ENCODE measurements at places on chromosomes 12 and 14.

DNA sequence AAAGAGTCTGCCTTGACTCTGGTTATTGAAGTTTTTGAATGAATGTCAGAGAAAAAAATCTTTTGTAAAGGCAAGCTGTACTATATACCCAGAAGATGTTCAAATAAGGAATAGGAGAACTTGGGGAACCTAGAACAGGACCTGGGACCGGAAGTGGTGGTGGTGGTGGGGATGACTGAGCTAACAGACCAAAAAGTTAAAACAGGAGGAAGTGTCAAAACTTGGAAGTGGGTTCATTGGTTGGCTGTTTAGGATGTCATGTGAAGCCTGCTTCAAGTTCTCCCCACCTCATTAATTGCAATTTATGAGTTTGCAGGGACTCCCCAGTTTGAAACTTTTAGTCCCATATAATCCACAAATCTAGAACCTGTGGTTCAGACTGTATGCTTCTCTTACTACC, 26.2 kb downstream of the PLXNC1 start:
- peak; percentile 13 for DNase-seq

GRCh38 chr12:30853561-30854133, 72.9 kb upstream of the TSPAN11 start:
- DNase-seq: no peak

GRCh38 chr14:68673464-68673863, 119.4 kb downstream of the ZFP36L1 start:
- no peak for DNase-seq

DNA sequence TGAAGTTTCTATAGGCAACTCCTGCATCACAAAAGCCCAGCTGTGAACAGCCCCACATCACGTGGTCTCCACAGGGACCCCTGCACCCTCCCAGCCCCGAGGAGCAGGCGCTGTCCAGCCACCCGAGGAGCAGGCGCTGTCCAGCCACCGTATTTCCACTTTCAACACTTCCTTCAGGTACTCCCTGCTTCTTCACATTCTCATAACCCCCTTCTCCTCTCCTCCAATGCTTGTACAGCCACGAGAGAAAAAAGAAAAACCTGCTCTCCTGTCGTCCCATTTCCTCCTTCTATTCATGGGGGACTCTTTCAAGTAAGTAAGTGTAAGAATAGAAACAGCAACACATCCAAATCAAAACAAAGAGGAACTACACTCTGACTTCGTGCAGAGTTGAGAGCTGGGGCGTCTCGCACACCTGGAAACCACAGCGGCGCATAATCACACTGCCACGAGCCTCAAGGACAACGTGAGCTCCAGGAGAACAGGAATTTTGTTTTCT, 11.9 kb downstream of the CDC42BPB start:
- no peak for DNase-seq

- DNase-seq: no peak
Observed at GRCh38 chr14:90857866-90858265, 41.6 kb upstream of the TTC7B start.

DNA sequence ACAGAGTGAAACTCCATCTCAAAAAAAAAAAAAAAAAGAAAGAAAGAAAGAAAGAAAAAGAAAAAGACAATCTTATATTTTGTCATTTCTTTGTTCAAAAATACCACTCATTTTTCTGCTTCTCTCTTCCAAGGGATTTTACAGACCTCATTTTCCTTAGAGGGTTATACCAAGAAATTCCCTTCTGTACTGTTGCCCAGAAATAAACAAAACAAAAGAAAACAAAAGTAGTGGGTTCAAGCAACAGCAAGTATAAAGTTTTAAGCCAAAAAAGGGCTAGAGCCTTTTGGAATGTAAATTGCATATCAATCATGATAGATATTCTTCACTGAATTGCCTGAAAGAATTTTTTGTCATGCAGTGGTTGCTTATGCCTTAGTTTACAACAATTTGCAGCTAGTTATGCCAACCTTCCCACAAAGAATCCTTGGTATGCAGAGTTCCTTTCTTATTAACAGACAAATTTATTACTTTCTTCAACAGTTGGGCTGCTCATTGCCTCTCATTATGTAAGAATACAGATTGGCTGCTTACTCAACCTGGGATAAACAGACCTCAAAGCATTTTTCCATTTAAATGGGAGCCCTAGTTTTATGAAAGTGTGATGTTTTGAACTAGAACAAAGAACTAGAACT, 129.1 kb upstream of the PPFIA2 start:
- DNase-seq: no peak

DNA sequence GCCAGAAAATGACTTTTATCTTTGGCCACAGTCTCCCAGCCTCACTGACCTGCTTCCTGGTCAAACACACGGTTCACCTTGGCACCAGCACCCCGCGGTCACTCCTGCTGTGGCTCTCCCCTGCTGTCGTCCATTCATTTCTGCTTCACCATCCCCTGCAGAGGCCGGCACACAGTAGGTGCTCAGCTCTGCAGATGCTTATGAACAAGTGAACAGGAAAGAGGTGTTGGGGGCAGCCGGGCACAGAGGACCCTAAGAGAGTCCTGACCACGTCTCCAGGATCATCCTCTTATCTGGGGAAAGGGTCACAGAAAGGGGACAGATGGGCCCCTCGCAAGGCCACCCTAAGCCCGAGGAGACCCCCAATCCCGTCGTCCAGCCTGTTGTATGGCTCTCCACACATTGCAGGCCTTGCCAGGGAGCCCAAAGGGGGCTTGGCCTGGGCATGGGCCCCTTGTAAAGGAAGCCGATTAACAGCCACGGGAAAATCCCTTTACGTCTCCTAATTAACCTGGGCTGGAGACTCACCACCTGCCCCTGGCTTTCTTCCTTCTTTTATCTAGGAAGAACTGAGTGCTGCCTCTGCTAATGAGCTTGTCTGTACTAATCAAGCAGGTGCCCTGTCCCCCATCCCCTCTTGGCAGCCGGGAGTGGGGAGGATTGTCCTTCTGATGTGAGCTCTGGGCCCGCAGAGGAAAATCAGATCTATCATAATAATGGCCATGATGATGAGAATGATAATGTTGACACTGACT, 119.2 kb downstream of the AACS start:
- no peak for DNase-seq

- DNase-seq: no peak
Observed at GRCh38 chr14:89564286-89564957, 147.4 kb upstream of the FOXN3 start.

GRCh38 chr12:24875014-24875413, 73.9 kb downstream of the BCAT1 start:
- DNase-seq: no peak

- DNase-seq: no peak
Observed at GRCh38 chr14:90911121-90911520, 94.9 kb upstream of the TTC7B start.

DNA sequence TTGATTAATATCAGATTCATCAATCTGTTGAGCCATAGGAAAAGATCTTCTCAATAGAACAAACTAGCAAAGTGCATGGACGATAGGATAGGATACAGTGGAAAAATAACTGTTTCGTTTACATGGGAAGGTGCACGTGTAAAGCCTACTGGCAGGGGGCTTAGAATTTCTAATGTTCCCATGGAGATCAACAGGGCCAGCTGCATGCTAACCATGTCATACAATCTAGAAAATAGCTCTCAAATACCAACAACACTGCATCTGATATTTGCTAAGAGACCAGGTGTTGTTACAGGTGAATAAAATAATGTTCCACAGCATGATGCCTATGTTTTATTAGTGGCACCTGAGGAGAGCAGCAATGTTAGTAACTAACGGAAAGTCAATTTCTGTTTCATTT, 72.5 kb downstream of the ACSS3 start:
- DNase-seq: no peak

GRCh38 chr12:5809586-5809985, 135.5 kb downstream of the ANO2 start:
- no peak for DNase-seq

- peak; percentile 16 for DNase-seq
Observed at GRCh38 chr12:93441081-93441616, 598 bp downstream of the UBE2N start.

- no peak for DNase-seq
Observed at GRCh38 chr12:5562581-5562980, 130.7 kb downstream of the NTF3 start.

DNA sequence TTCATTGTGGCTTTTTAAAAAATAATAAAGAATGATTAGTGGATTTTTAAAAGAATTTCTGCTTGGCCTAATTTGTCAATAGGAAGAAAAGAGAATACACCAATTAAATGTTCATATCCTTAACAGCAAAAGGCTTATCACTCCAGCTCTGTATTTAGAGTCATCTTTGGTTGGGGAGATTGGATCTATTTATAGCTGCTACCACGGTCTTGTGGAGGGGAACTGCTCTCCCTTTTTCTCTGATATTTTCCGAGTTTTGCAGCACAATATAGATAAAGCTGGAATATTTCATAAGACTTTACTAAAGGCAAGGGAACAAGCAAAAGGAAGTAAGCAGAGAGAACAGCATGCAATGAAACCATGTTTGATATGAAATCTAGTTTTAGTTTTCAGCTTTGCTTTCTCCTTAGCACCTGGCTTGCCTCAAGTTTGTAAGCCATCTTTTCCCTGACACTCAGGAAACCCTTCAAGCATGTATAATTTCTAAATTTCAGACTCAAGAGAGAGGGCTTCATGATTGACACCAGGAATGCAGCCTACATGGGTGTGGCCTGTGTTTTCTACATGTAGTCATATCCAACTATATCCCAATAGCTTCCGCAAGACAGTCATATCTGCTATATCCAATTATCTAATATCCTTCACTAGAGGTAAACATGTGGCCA, 35.2 kb downstream of the BRMS1L start:
- DNase-seq: no peak

- DNase-seq: no peak
Observed at GRCh38 chr12:41476499-41477439, 288.6 kb downstream of the PDZRN4 start.

- no peak for DNase-seq
Observed at GRCh38 chr14:72521045-72521444, 372.9 kb downstream of the DPF3 start.

DNA sequence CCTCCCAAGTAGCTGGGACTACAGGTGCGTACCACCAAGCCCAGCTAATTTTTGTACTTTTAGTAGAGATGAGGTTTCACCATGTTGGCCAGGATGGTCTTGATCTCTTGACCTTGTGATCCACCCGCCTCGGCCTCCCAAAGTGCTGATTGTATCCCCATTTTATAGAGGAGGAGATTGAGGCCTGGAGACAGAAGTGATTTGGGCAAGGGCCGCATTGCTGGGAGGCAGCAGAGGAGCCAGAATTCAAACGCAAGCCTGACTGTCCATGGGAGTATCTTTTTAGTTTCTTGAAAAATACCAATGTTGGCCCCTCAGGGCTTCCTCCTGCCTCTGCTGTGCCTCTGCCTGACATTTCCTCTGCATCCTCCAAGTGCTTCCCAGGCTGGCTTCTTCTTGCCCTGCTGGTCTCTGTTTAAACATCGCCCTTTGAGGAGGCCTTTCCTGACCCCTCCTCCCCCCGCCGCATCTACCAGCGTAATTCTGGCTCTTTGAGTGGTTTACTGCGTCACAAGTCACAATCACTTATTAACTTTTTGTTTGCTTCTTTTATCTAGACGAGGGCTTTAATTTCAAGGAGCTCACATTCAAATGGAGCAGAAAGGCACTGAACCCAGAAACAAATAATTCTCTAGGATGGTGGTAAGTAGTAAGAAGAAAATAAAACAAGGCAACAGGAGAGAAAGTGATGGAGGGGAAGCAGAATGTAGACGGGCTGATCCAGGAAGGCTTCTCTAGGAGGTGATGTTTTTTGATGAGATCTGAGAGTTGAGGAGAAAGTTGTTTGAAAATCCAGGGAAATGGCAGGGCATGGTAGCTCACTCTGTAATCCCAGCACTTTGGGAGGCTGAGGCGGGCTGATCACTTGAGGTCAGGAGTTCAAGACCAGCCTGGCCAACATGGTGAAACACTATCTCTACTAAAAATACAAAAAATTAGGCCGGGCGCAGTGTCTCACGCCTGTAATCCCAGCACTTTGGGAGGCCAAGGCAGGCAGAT, 91.0 kb upstream of the MED13L start:
- no peak for DNase-seq

DNA sequence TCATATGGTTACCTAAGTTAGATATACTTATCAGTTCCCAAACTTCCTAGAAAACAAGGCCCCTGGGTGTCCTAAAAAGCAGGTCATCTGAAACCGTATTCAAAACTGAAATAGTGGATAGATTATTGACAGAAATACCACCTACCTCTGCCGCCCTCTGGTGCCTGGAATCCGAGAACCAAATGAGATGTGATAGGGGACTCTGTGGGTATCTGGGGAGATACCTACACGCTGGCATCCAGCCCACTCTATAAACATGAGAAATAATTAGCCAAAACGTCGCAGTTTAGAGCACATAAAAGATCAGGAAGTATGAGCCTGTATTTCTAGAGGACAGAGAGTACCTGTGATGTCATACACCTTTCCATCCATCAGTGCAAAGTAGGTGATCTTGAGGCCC, 4.4 kb downstream of the ORMDL2 start:
- no peak for DNase-seq

DNA sequence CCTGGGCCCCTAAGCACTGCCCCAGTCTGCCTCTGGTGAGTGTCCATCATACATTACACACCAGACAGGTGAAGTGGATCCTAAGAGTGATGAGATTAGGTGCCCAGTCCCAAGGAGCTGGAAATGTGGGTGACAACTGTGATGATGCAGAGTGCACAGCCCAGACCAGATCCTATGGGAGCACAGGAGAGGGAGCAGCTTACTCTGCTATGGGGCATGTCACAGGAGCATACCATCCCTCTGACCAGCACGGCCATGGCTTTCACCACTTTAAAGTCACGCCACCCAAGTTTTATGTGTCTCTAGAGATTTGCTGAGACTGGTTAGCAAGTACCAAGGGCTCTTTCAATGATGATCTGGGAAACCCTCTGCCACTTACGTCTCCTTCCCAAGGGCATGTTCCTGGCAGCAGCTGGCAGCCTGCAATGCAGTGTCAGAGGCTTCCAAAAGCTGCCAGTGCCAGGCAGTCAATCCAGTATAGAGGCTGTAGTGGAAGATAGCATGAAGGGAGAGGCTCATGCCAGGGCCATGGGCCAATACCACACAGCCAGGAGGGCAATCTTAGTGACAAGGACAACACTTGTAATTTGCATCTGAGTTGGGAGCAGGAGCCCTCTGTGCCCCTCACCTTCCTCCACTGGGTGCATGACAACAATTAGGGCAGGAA, 40.2 kb downstream of the STAB2 start:
- no peak for DNase-seq

GRCh38 chr12:80925237-80925636, 12.5 kb downstream of the LIN7A start:
- no peak for DNase-seq

GRCh38 chr12:107319533-107320032, 226.2 kb upstream of the CRY1 start:
- peak; percentile 18 for DNase-seq

- no peak for DNase-seq
Observed at GRCh38 chr14:89251061-89251460, 166.0 kb downstream of the FOXN3 start.

- no peak for DNase-seq
Observed at GRCh38 chr12:6959805-6960592, 8.8 kb downstream of the PTPN6 start.

DNA sequence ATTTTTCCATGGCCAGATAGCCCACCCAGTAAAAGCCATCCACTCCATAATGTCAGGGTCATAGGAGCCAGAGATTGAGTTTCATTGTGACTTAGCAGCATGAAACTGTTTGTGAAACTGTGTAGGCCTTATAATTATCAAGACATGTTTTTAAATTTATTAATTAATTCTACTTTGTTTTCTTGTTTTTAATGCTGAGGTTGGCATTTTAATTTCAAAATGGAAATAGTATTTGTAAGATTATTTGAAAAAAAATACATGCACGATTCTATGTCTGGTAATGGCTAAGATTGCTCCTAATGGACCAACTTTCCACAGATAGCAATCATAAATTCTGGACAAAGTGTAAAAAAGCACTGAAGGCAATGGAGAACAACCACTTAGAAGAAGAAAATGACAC, 67.1 kb downstream of the GPR137C start:
- no peak for DNase-seq

GRCh38 chr12:128587918-128588317, 235.8 kb downstream of the SLC15A4 start:
- DNase-seq: no peak
